ENCODE measurements at places on chromosomes 3 and 15.

GRCh38 chr15:83538682-83539081 is 91.5 kb downstream of the SH3GL3 start:
- no peak for DNase-seq

DNA sequence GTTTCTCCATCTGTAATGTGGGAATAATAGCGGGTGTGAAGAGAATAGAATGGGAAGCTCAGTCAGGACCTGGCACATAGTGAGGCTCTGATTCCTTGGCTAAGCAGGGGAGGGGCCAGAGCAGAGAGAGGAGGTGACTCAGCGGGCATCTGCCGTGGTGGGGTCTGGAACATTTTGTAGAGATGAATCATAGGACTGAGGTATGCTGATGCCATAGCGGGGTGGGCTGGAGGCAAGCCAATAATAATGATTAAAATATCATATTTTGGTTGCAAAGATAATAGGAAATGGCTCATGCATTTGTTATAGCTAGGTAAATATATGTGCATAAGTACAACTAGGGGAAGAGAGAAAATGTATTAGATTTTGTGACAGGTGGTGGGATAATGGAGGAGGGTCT is 11.2 kb downstream of the TGM4 start:
- no peak for DNase-seq

GRCh38 chr3:133932009-133932408 is 36.3 kb upstream of the RAB6B start:
- no peak for DNase-seq

GRCh38 chr3:11774296-11774877 is 72.3 kb downstream of the TAMM41 start:
- no peak for DNase-seq

GRCh38 chr15:60555291-60555690 is 76.3 kb upstream of the ICE2 start:
- DNase-seq, result no peak

GRCh38 chr15:95175914-95176658 is 944.7 kb downstream of the MCTP2 start:
- DNase-seq, result no peak

DNA sequence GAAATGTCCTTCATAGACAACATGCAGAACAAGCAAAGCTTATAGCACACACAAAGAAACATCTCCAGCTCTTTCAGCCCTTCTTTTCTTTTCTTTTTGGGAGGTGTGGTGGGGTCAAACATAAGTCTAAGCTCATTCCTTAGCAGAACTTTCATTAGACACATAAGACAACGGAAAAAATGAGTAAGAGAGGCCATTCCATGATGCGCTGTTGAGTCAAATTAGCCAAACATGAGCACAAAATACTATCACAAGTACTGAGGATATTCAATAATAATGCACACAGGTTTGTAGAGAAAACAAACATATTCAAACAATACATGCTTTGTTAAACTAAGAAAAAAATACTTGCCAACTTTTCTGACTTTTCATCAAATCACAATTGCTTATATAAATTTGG is 83.0 kb downstream of the PLOD2 start:
- no peak for DNase-seq

DNA sequence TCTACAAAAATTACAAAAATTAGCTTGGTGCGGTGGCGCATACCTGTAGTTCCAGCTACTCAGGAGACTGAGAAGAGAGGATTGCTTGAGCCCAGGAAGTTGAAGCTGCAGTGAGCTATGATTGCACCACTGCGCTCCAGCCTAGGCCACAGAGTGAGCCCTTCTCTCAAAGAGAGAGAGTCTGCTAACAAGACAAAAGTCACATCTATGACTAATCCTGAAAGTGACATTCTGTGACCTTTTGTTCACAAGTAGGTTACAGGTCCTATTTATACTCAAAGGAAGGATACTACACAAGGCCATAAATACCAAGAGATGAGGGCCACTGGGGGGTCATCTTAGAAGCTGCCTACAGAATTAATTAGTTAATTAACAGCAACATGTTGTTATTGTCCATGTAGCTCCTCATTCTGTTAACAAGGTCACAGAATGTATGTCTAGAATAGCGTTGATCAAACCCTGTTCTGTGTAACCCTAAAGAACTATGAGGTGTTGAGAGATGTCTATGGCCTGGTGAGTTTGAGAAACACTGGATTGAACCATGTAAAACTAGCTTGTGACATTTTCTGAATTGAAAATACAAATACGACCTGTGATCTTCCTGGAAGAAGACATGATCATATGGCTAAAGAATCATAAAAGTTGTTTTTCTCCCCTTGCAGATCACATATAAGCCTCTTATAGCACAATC is 97.0 kb downstream of the SAMMSON start:
- DNase-seq, result no peak

GRCh38 chr15:43702701-43703424 is 9.2 kb downstream of the CKMT1A start:
- DNase-seq, result no peak

DNA sequence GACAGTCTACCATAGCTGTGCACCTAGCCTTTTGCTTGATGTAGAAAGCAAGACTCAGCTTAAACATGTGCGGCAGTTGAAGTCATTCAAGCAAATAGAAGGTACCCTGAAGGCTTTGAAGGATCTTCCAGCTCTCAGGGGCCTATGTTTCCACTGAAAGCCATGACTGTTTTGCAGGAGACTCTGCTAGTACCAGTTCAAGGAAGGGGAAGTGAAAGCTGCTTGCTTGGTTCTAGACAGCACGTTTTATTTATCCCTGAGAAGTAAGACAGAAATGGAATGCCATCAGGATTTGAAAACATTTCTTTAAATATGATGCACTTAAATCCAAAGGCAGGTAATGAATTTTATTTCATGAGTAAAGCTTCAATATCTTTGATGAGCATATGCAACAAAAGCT is 311.4 kb downstream of the PDCD6IP start:
- no peak for DNase-seq

DNA sequence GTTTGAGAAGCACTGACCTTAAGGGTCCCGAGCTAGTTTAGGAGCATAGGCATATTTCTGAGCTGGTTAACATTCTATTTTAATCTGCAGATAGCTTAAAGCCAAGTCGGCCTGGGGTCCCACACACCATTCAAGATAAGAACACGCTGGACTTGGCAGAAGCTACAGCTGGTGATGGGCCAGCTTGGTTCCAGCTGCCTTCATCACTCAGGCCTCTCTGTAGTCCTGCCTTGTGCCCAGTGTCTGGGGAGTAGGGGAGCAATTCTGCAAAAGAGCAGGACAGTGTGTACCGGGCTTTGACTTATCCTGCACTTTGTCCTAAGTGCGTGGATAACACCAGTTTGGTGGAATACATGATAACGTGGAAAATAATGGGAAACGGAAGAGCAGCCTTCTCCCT is 164.5 kb downstream of the MEGF11 start:
- no peak for DNase-seq

- DNase-seq, result no peak
These were observed 73.3 kb downstream of the FNDC3B start for GRCh38 chr3:172112734-172113120.

DNA sequence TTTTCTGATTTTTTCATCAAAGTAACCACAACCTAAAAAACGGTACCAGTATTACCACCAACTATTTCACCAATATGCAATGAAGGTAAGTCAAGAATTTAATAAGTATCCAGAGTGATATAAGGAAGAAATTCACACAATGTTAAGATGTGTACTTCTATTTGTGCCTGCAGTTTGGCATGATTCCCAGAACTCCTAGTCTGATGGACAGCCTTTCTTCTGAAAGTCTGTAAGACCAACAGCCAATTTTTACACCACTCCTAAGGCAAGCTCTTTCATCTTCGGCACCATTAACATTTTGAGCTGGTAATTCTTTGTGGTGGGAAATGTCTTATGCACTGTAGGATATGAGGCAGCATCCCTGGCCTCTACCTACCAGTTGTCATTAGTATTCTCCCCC is 108.3 kb downstream of the VPS13C start:
- DNase-seq, result no peak

DNA sequence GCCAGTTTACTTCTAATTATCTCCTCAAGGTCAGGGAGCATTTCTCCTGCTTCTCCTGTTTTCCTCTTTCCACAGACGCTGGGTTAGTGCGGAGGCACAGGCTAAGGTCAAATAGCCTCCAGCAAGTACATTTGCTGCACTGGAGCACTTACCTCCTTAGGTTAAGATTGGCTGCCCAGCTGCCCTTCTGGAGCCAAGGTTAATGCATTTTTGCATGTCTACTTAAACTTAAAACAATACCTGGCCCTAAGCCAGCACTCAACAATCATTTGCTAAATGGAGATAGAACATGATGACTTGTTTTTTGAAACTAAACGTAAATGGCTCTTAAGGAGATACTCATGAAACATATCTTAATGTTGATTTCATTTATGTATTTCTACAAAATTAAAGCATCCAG is 83.5 kb downstream of the SSR3 start:
- DNase-seq, result no peak

- DNase-seq, result no peak
These were observed 61.9 kb downstream of the MDFIC2 start for GRCh38 chr3:70250492-70250891.

DNA sequence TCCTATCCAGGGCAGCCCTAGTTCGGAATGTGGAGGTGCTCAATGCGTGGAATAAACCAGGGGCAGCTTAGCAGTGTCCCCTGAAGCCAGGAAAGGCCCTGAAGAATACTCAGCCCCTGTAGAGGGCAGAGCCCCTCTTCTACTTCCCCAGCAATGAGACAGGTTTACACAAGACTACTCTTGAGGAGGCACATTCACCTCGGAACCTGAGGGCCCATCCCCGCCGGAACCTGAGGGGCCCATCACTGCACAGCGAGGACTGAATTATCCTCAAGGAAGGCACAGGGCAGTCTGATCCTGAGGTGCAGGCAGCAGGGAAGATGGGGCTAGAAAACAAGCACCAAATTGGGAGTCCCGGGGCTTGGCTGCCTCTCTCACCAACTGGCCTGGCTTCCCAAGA is 22.2 kb downstream of the CCDC13 start:
- DNase-seq, result no peak

GRCh38 chr3:15638193-15638890 is 36.8 kb downstream of the BTD start:
- DNase-seq, result no peak

- no peak for DNase-seq
These were observed 1.7 kb upstream of the TLR9 start for GRCh38 chr3:52227117-52227516.

DNA sequence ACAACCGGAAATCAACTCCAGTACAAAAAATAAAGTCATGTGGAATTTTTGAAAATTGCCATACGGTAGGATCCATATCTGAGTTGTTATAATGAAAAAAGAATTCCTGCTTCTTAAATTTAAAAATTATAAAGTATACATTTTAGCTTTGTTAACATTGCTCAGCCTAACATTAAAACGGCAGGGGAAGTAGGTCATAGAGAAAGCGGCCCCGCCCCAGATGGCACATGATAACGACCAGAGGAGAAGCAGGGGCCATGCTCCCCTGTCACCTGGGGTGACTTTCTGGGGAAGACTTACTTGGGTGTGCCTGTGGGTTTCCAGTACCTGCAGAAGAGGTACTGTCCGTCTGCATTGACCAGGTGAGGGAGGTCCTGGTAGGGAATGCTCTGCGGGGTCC is 921 bp downstream of the MGLL start:
- no peak for DNase-seq

- peak; percentile 56 for DNase-seq
These were observed 61.5 kb downstream of the IQSEC1 start for GRCh38 chr3:13011573-13012220.

DNA sequence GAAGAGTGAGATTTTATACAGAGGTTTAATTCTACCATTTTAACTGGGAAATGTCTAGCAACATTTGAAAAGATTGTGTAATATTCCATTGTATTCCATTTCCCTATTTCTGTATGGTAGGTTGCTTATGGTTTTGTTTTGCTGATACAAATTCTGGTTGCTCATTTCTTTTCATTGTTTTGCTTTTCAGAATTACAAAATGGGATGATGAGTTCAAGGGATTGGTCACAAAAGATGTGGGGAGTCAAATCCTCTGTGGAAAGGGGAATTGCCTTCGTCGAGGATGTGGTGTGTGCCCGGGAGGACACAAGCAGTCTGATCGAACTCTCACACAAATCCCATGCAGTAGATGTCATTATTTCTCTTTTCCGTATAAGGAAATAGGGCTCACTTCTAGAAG is 18.3 kb downstream of the SLCO3A1 start:
- no peak for DNase-seq

- DNase-seq, result no peak
These were observed 125.6 kb downstream of the FRMD5 start for GRCh38 chr15:44069489-44069888.

DNA sequence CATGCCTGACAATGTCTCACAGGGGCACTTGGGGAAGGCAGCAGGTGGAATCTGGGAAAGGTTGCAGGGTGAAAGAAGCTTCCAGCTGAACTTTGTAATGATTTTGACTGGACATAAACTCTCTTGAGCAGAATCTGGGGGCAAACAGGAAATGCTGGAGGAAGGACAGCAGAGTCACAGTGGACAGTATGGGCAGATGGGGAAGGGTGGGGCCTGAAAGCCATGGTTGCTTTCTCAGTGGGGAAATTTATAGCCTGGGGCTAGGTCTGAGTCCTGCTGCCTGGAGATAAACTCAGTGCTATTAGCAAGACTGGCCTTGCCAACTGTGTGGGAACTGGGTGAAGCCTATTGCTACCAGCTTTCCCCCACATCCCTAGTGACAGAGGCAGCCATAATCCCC is 203.2 kb downstream of the OSBPL10 start:
- DNase-seq, result no peak

DNA sequence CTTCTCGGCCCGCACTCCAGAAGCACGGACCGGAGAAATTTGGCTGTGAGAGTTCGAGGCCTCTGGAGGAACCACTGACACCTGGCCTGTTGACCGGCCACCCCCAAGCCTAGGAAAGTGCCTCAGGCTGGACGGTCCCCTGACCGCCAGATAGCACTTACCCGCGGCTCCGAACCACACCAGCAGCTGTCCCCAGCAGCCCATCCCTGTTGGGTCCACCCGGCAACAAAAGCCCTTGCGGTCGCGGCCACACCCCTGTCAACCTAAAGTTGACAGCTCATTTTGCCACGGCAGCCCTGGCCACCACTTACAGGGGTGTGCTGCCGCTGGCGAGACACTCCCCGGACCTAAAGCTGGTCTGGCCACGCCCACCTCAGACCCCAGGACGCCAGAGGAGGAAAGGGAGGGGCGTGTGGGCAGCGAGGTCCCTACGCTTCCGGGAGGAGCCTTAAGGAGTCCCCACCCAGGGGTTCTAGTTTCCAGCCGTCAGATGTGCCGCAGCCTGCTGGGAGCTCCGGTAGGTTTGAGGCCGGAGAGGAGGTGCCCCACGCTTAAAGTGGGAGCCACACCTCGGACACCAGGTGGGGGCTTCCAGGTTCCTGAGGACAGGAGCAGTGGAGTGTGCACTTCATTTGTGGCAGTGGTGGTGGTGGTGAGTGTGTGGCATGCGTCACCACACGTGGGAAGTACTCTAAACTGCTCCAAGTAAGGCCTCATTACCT is at the start of gene LTK:
Gene LTK, minus strand, starts transcription at position 322 of the 722 bp plus-strand sequence. Its CDS starts 118 bp downstream, at position 204.
- DNase-seq, result no peak

- DNase-seq, result no peak
These were observed 199.1 kb upstream of the AZI2 start for GRCh38 chr3:28547677-28548076.
